ENCODE measurements at places on chromosomes 16 and 17.

DNA sequence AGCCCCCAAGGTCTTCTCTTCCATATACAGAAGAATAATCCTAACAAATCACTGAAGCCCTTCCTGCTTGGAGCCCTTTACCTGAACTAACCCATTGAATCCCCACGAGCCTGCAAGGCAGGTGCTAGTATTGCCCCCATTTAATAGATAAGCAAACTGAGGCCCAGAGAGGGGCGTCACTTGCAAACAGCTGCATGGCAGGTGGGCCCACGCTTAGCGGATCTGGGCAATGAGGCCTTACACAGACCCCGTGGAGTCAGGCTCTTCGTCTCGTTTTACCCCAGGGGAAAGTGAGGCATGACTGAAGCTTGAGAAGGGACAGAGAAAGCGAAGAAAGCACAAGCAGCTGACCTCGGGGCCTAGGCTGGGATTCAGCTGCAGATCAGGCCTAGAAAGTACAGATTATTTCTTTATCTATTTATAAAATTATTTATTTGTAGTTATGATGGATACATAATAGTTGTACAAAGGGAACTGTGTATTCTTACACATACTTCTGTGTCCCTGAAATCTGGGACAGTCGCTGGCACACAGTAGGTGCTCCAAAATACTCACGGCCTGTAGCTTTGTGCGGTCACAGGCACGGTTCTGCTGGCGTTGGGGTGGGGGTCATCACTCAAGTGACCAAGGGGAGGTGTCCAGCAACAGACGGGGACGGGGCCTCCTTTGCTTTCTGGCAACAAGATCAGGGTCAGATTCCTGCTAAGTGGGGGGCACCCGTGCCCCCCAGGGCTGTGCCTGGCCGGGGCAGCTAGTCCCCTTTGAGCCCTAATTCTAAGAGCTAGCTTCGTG, 223.2 kb upstream of the GSE1 start:
- DNase-seq, result no peak

- DNase-seq, result no peak
Measured at GRCh38 chr16:54431997-54432896, 145.7 kb upstream of the IRX3 start.

DNA sequence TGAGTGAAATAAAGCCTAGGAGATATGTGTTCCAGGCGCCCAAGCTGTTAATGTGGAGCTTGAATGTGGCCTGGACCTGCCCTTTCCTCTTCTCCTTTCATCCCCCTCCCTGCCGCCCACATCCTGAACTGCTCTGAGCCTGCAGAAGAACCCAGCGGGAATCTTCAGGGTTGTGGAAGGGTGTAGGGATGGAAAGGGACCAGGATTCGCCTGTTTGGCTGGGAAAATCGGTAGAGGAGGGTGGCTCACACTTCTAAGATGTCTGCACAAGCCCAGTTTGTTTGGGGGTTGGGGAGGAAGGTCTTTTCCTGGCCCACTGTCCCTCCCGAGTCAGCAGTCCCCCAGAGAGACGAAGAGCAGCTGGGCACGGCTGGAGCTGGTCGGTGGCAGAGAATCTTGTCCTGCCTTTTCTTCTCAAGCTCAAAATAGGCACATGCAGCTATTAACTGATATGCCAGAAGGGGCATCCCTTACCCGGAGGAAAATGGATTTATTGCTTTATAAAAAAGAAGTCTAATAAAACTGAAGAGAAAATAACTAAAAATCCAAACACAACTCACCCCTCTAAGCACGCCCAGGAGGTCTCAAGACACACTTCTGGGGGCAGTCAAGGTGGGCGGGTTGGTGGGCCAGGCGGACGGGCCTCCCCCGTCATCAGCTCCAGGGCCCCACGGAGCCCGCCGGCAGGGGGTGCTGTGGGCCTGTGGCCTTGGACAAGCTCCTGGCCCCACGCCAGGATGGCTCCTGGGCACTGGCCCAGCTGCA, 11.5 kb upstream of the PITPNA start:
- DNase-seq, result peak; percentile 46

- no peak for DNase-seq
Measured at GRCh38 chr17:66400698-66401097, 98.3 kb downstream of the PRKCA start.

DNA sequence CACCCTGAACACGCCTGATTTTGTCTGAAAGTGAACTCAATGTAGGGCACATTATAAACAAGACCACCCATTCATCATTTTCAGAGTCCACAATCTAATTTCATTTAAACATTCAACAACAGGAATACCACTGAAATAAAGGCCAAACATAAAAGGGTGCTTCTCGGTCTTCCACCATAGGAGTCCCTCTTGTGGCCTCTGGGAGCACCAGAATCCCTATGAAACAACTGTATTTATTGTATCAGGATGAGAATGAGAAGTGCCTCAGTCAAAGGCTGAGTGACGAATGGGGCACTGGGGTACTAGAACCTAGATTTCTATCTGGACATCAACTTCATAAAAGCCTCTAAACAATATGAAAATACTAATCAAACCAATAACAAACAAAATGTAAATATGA, 40.4 kb downstream of the NXPH3 start:
- no peak for DNase-seq

GRCh38 chr16:67779256-67780014, 26.9 kb downstream of the RANBP10 start:
- no peak for DNase-seq

GRCh38 chr17:3316836-3317235, 18.7 kb upstream of the OR3A1 start:
- no peak for DNase-seq

GRCh38 chr17:78645421-78646295, 68.5 kb upstream of the DNAH17 start:
- DNase-seq, result peak; percentile 54

DNA sequence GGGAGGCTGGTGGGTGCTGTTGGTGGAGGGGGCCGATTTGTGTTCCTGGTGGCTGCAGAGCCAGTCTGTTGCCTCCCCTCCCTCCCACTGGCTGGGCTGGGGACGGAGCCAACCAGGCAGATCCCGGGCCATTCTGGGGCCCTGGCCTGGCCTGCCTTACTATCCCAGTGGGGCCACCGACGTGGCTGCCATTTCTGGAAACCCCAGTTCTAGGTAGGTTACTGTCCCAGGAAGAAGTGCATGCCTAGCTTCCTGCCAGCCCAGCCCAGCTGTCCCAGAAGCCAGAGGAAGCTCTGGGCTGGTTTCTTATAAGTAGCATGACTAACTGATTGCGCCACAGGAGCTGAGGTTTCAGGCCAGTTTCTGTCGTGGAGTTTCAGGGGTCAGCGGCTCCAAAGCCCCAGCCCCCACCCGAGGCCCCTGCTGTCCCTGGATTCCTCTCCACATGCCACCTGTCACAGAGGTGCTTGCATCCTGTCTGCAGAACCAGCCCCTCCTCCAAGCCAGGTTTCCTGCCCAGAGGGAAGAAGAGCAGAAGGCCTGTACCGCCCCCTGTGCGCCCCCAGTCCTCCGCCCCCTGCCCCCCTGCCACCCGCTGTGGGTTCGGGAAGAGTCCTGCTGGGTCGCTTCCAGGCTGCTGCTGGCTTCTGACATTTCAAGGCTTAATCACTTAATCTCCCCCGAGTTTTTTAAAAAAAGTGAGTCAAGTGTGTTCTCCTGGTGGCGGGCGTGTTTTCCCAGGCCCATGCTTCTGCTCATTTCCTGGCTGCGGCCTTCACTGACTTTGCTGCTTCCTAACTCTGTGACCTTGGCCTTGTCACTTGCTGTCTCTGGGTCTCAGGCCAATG, 13.2 kb downstream of the IL4R start:
- no peak for DNase-seq

GRCh38 chr17:31126318-31126717, 31.5 kb downstream of the NF1 start:
- DNase-seq, result no peak

Data from stimulated activated CD4-positive, alpha-beta T cell treated with anti-CD3 and anti-CD28 coated beads, Interleukin-1b, Interleukin-23, amount 100 ng/mL, for 24 hours (primary cell).